ENCODE measurements at places on chromosomes 1 and 21.

DNA sequence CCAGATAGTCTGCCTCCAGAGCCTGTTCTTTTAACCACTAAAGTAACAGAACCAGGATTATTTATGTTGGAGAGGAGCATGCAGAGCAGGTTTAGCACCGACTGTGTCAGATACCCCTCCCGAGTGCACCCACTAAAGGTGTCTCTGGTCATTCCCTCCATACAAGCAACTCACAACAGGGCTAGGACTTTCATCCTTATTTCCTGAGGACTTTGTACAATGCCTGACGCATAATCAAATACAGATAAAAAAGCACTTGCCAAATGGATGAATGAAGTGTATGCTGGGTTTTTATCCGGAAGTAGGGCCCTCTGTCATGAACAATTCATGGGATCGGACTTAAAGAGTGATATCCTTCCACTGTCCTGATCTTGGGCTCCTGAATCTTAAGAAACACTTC is 26.0 kb downstream of the RPL5 start:
- no peak for DNase-seq

DNA sequence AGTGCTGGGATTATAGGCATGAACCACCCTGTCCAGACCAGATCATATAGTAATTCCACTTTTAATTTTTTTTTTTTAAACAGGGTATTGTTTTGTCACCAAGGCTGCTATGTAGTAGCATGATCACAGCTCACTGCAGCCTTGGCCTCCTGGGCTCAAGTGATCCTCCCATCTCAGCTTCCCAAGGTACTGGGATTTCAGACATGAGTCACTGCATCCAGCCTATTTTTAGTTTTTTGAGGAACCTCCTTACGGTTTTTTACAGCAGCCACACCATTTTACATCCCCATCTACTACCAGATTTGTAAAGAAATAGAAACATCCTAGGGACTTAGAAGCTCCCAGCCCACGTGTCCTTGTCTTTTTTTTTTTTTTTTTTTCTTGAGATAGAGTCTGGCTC is 24.0 kb downstream of the L1TD1 start:
- no peak for DNase-seq

DNA sequence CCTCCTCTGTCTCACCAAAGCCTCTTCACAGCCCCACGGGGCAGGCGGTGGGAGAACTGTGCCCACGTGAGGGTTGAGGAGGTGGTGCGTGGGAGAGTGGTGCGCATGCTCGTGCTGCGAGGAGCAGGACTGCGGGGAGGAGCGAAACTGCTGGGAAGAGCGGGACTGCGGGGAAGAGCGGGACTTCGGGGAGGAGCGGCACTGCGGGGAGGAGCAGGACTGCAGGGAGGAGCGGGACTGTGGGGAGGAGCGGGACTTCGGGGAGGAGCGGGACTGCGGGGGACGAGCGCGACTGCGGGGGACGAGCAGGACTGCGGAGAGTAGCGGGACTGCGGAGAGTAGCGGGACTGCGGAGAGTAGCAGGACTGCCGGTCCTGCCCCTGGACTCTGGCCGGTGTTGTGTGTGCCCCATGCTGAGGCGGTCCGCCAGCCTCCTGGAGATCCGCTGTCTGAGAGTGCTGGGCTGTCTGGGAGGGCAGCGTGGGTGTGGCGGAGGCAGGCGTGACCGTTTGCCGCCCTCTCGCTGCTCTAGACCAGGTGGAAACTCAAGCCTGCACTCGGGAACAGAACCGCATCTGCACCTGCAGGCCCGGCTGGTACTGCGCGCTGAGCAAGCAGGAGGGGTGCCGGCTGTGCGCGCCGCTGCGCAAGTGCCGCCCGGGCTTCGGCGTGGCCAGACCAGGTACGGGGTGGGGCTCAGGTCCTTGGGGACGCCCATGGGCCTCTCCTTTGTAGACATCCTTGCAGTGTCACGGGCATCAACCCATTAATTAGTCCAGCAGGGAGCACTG is 24.6 kb downstream of the TNFRSF1B start:
- DNase-seq: no peak

DNA sequence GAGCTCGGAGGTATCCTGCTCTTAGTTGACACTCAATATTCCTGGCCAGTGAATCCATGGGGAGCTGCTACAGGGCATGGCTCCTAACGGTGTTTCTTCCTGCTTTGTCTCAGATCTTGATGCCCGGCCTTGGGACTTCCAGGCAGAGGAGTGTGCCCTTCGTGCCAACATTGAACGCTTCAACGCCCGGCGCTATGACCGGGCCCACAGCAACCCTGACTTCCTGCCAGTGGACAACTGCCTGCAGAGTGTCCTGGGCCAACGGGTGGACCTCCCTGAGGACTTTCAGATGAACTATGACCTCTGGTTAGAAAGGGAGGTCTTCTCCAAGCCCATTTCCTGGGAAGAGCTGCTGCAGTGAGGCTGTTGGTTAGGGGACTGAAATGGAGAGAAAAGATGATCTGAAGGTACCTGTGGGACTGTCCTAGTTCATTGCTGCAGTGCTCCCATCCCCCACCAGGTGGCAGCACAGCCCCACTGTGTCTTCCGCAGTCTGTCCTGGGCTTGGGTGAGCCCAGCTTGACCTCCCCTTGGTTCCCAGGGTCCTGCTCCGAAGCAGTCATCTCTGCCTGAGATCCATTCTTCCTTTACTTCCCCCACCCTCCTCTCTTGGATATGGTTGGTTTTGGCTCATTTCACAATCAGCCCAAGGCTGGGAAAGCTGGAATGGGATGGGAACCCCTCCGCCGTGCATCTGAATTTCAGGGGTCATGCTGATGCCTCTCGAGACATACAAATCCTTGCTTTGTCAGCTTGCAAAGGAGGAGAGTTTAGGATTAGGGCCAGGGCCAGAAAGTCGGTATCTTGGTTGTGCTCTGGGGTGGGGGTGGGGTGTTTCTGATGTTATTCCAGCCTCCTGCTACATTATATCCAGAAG is 16.7 kb downstream of the ALX3 start:
- peak; percentile 55 for DNase-seq

GRCh38 chr1:175742790-175743459 is 470 bp downstream of the TNR start:
- DNase-seq: no peak

DNA sequence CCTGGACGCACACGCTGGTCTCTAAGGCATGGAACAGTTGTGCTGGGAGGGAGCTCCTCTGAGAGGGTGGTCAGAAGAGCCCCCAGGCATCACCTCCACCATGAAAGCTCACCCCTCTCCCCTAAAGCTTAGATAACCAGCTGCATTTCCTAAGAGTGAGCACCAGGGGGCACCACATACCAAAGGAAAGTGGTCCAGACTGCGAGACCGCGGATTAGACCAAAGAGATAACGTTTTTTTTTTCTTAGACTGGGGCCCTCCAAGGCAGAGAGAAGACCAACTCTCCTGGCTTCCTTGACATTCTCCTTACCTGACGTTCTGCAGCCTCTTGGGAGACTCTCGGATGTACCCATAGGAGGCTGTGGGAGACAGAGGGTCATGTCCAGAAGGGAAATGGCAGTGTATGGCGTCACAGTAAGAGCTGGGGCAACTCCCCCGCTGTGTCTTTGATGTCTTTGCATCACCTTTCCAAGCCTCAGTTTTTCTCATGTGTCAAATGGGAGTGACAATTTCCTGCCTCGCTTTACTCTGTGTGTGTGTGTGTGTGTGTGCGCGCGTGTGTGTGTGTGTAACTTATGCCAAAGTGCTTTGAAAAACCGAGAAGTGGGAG is 12.3 kb upstream of the IFNLR1 start:
- no peak for DNase-seq

- no peak for DNase-seq
These were observed 979.2 kb downstream of the MRPL39 start for GRCh38 chr21:24628046-24628445.

GRCh38 chr1:34359411-34359810 is 182.7 kb downstream of the C1orf94 start:
- no peak for DNase-seq

DNA sequence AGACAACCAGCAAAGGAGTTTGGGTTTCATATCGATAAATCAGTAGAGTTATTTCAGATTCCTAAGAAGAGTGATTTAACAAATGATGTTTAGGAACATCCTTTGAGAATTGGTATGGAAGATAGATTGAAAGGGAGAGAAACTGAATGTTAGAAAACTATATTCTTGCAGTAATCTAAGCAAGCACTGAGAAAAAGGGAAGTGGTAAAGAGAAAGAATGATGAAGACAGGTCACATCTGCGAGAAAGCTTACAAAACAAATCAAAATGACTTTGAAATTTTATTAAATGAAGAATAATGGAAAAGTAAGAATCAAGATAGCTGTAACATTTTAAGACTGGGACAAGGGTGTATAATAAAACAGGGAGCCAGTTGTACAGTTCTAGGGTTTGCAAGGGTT is 177.0 kb downstream of the HS2ST1 start:
- no peak for DNase-seq

- no peak for DNase-seq
These were observed 91.4 kb downstream of the GPR161 start for GRCh38 chr1:168045311-168045710.
